ENCODE measurements at places on chromosomes 16 and 17.

GRCh38 chr16:53529513-53529912, 26.5 kb upstream of the AKTIP start:
- no peak for DNase-seq

DNA sequence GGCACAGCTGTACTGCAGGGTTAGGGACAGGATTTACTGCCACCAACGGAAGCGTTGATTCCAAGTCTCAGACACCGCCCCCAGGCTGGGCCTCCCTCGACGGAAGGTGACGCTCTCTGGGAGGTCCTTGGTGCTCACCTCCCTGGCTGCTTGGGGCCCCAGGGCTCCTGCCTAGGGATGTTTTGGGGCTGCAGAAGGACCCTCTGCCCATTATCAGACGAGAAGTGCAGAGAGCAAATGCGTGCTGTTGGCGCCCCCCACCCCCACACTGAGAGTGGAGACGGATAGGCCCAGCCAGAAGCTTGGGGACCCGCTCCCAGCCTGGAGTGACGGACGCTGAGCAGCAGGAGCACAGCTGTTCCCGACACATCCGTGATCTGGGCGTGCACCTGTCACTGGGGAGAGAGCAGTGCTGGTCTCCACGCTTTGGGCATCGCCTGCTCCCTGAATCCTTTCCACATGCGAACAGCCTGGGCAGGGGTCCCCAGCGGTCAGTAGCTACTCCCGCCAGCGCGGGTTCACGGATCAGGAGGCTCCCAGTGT, 5.1 kb upstream of the SOX8 start:
- DNase-seq = no peak

GRCh38 chr16:87635541-87636049, 33.3 kb downstream of the JPH3 start:
- DNase-seq = no peak

DNA sequence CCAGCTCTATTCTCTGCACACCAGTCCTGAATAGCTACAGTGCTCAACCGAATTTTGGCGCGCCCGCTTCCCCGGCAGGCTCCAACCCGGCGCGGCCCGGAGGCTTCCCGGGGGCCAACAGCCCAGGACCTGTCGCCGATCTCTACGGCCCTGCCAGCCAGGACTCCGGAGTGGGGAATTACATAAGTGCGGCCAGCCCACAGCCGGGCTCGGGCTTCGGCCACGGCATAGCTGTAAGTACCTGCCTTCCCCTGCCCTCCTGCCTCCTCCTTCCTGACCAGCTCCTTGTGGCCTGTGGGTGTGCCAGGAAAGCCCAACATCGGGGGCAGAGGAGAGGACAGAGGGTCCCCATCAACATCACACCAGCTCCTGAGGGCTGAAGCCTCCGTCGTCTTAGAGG, 70.2 kb downstream of the CCDC182 start:
- DNase-seq = no peak

DNA sequence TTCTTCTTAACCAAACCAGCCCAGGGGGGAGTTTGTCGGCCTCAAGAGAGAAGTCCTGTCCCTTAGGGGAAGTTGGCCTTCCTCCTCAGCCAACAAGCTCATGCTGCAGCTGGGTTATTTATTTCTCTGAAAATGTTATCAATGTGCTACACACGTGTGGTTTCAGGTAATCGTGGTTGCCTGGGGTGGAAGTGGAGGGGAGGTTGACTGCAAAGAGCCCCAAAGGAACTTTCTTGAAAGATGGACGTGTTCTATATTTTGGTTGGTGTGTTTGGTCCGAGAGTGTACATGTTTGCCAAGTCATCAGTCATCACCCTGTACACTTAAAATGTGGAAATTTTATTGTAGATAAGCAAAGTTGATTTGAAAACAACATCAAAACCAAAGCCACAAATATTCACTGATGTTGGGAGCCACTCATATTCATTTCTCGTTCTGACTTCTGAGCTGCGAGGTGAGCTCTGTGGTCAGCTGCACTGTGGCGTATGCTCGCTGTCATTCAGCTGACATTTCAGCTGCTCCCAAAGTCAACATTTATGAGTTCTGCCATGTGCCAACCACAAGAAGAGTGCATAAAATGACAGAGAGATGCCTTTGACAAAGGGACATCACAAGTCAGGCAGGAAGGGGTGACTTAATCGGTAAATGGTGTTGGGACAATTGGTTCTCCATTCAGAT, 26.5 kb upstream of the ADGRG1 start:
- no peak for DNase-seq

DNA sequence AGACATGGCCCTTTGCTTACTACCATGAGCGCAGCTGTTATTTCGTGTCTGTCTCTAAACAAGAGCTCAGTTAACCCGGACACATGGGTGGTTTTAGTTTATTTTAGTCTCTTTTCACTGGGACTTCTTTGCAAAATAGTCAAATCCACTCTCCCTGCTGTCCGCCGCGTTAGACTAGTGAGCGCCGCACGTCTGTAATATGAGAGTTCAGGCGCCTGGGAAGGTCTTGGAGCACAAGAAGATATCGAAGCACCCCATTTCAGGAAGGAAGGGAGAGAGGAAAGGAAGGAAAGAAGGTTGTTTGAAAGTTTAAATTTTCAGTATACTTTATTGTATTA, 111.0 kb upstream of the CHMP6 start:
- DNase-seq = no peak

DNA sequence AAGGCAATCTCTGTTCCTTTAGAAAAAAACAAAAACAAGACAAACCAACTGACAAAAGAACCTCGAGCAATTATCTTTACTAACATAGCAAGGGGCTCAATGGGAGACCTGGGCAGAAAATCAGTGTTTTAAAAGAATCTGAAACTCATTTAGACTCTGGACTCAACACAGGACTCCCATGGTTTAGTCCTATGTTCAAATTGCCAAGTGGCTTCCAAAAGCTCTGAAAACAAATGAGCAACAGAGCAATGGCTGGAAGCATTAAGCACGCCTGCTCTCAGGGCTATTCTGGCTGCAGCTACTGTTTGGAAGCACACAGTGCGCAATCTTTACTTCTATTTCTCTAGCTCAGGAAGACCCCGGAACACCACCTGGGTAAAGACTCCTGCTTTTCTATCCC, 162.0 kb downstream of the AATF start:
- DNase-seq = no peak

- no peak for DNase-seq
Measured at GRCh38 chr17:34201225-34201624, 53.9 kb upstream of the CCL2 start.

- no peak for DNase-seq
Measured at GRCh38 chr17:72104164-72104862, 16.5 kb upstream of the SOX9 start.

DNA sequence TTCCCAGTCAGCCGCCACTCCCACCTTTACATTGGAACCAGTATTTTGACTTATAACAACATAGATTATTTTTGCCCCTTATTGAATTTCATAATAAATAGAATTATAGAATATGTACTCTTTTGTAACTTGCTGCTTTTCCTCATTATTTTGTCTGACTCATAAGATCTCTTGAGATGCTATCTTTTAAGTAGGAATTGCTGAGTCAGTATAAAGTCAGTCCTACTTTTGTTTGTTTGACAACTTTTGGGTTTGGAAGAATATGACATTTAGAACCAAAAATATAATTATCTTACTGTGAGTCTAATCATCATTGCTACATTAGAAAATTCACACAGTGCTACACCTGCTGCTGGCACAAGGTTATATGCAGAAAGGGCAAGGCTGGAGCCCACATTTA, 69.7 kb downstream of the STXBP4 start:
- DNase-seq = no peak

DNA sequence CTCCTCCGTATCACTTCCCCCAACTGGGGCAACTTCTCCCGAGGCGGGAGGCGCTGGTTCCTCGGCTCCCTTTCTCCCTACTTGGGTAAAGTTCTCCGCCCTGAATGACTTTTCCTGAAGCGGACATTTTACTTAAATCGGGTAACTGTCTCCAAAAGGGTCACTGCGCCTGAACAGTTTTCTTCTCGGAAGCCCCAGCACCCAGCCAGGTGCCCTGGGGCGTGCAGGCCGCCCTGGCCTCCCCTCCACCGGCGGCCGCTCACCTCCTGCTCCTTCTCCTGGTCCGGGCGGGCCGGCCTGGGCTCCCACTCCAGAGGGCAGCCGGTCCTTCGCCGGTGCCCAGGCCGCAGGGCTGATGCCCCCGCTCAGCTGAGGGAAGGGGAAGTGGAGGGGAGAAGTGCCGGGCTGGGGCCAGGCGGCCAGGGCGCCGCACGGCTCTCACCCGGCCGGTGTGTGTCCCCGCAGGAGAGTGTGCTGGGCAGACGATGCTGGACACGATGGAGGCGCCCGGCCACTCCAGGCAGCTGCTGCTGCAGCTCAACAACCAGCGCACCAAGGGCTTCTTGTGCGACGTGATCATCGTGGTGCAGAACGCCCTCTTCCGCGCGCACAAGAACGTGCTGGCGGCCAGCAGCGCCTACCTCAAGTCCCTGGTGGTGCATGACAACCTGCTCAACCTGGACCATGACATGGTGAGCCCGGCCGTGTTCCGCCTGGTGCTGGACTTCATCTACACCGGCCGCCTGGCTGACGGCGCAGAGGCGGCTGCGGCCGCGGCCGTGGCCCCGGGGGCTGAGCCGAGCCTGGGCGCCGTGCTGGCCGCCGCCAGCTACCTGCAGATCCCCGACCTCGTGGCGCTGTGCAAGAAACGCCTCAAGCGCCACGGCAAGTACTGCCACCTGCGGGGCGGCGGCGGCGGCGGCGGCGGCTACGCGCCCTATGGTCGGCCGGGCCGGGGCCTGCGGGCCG, 1.6 kb downstream of the HIC1 start:
- DNase-seq = peak; percentile 44

DNA sequence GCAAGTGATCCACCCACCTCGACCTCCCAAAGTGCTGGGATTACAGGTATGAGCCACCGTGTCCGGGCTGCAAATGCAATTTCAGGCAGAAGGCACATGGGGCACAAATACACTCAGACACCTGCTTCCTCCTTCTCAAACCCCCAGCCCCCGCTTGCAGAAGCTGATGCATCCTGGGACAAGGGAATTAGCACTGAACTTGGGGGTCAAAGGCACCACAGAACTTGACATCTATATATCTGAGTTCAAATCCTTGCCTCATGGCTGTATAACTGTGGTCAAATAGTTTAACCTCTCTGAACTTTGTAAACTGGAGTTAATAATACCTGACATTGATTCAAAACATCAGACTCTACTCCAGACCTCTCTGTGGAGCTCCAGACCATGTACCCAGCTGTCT, 4.1 kb upstream of the ARL5C start:
- DNase-seq = no peak

DNA sequence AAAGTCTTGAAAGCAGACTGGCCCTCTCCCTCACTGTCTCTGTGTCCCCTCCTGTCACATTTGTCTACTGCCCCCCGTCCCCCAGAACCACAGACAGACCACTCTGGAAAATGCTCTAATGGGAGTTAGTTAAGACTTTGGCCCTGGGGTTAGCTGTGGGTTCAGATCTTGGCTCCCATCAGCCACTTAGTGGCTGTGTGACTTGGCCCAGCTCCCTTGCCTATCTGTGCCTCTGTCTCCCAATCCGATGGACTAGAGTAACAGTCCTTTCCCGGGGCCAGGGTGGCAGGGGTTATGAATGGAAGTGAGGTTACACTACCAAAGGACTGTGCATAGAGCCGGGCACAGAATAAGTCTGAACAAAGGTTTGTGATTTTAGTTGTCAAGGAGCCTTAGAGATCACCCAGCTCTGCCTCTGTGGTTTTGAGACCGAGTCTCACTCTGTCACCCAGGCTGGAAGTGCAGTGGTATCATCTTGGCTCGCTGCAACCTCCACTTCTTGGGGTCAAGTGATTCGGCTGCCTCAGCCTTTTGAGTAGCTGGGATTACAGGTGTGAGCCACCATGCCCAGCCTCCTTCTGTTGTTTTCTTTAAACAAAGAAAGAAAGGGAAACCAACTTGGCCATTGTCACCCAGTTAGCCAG, 23.7 kb downstream of the PPL start:
- DNase-seq = no peak

DNA sequence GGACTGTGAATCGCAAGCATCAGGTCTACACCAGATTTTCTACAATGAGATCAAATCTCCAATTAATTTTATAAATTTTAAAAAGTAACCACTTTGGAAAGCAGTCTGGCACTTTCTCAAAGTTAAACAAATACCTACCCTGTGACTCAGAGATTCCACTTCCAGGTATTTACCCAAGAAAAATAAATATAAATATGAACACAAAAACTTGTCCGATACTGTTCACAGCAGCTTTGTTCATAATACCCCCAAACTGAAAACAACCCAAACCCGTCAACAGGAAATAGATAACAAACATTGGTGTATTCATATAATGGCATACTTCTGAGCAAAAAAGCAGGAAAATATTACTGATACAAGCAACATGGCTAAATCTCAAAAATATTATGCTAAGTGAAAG, 12.1 kb downstream of the ZDHHC7 start:
- no peak for DNase-seq

DNA sequence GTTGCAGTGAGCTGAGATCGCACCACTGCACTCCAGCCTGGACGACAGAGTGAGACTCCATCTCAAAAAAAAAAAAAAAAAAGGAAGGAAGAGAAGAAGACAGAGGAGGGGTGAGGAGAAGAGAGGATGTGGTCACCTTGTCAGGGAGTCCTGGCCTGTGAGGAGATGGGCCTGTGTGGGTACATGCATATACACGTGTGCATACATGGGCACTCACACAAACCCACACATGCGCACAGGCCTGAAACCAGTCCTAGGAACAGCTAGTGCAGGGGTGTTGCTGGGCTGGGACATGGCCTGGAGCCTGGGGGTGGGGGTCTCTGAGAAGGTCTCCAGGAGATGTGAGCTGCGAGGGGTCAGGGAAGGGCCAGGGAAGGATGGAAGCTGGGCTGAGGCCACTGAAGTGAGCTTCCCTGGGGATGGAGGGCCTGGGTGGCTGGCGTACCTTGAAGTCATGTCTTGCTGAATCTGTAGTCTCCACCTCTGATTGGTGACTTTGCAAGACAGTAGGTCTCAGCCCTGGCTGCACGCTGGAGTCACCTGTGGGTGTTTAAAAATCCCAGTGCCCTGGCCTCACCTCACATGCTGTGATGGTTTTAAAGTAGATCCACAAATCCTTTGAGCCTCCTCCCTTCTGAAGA, 72.4 kb downstream of the MRM1 start:
- DNase-seq = no peak

DNA sequence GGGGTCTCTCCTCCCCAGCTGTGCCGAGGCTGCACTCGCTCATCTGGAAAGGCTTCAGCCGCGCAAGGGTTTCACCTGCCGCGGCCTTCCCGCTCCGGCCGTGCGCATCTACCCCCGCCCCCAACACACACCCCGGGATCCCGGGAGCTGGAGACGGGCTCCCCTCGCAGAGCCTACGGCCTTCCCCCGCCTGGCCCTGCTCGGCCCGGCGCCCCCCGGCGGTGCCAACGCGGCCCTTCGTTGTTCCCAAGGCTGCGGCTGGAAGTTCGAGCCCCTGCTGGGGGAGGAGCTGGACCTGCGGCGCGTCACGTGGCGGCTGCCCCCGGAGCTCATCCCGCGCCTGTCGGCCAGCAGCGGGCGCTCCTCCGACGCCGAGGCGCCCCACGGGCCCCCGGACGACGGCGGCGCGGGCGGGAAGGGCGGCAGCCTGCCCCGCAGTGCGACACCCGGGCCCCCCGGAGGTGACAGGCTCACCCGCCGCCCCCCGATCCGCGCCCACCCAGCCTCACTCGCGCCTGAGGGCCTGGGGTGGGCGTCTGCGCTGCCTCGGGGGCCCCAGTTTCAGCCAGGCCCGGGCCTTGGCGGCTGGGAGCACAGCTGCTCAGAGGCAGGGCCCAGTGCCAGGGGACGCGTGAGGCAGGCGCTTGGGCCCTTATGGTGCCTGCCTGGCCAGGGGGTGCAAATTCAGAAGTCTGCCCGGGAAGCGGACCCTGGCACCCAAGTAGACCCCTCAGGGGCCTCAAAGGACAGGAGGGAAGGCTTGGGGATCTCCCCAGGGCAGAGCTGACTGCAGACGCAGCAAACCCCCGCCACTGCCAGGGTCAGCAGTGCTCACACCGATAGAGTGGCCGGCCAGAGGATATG, 11.2 kb downstream of the GALK1 start:
- DNase-seq = peak; percentile 56

All from progenitor cell of endocrine pancreas (in vitro differentiated cells).